ENCODE measurements at places on chromosomes 4 and X.
A peak's percentile ranks its signal among the peaks of the same experiment; 100 is the strongest.

- DNase-seq, result no peak
These were observed 114.6 kb upstream of the GRID2 start for GRCh38 chr4:92189146-92189545.

- peak; percentile 42 for DNase-seq
These were observed 92.8 kb downstream of the FRAS1 start for GRCh38 chr4:78149751-78150542.

GRCh38 chrX:1601768-1602085, 10.3 kb downstream of the AKAP17A start:
- DNase-seq, result no peak

DNA sequence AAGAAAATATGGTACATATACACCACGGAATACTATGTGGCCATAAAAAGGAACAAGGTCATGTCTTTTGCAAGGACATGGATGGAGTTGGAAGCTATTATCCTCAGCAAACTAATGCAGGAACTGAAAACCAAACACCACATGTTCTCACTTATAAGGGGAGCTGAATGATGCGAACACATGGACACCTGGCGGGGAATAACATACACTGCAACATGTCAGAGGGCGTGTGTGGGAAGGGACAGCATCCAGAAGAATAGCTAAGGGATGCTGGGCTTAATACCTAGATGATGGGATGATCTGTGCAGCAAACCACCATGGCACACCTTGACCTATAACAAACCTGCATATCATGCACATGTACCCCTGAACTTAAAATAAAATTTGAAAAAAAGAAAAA, 19.5 kb upstream of the CNKSR2 start:
- no peak for DNase-seq

DNA sequence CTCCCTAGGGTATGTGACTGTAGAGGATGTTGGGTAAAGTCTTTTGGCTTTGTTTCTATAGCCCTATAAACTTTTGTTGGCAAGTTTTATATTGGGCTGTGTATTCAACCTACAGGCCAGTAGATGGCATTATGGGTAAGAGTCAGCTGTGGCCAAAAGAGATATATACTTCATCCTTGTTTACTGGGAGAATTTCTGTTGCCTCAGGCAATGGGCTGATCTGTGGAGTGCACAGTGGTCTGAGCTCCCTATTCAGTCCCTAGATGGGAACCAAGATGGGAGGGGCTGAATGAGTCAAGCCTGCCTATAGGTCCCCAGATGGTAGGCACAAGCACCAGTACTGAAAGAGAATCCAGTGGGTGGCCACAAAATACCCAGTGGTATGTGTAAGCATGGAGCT, 580.6 kb downstream of the EPHA5 start:
- DNase-seq, result no peak

DNA sequence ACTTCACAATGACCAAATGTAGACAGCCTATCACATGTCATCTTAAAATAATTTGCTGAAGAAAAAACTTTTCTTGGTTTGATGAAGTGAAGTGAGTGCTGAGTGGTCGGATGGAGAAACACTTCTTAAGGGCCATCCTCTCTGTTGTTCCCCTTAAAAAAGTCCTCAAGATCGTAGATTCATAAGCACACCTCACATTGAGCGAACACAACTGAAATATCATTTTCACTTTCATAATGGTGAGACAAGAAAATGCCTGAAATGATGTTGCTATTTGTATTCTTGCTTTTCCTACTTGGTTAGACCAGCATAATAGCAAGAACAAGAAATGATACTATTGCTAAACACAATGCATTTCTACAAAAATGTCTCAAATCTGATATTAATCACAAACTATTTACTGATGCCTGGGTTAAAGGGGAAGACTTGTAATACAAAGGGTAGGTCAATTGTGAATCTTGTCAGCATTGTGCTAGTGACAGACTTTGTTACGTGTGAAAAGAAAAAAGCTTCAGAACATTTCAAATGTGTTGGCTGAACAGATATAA, 305.6 kb upstream of the NR3C2 start:
- DNase-seq, result no peak

DNA sequence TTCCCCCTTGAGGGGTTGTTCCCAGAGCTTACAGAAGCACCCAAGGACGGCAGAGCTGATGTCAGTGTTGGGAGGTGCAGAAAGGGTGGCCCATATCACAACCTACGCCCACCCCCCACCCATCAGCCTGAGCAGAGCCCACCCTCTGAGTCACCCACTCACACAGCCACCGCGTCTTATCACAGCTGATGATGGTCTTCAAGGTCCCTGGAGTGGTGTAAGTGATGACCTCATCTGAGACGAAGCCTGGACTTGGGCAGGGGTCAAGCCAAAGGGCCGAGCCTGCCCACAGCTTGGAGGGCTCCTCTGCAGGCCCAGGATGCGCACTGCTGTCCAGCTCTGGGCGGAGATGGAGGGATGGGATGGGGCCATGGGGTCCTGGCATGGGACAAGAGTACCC, 3.0 kb upstream of the HTRA3 start:
- no peak for DNase-seq

DNA sequence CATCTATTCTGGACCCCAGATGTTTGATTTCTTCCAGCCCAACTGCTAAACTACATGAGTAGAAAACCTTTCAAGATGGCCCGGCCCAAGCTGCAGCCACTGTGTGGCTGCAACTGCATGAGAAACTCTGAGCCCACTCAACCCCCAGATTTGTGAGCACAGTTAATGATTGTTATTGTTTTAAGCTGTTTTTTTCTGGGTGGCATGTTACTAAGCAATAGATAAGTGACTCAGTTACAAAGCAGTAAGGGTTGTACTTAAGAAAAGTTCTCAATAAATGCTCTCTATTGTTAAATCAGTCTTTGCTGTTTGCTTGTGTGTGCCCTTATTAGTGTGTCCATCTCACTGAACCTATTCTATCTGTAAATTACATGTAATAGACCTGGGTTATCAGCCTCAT, 51.8 kb downstream of the GC start:
- DNase-seq, result no peak

DNA sequence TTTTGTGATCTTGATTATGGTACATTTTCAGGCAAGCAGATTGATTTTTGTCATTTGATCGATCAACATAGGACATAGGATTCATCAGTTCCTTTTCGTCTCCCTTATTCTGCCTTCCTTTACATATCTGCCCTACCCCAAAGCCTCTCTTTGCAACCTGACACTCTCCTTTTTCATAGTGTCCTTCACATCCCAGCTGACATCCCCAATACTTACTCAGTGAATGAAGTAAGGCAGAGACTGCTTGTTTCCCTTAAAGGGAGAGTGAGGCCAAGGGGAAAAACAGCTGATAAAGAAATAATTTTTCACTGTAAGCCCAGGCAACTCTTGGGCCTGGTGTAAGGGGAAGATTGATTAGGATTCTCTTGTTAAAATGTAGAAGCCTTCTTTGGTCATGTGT, 69.8 kb downstream of the GBA3 start:
- DNase-seq, result no peak

Measured in right kidney (tissue), 9 donors.